Dermis microvascular lymphatic vessel endothelial cell (primary cell): ENCODE measurements at places on chromosomes 6 and 20. TPM values are rescaled to one million over a fixed set of nuclear protein-coding genes. Genes with fewer than 3 reads are reported as not detected.

LTB gene
- 6.4 and 11.8 TPM in 2 replicates for total RNA-seq

VEGFA gene
- total RNA-seq, result 4.5 and 6.7 TPM in 2 replicates

LPA gene
- total RNA-seq, result not detected in 2 replicates

GMEB2 gene
- total RNA-seq, result 6.3 and 9.4 TPM in 2 replicates

KCNB1 gene
- under 0.01 TPM in 1 of 2 replicates, not detected in the other for total RNA-seq

DEF6 gene
- total RNA-seq, result 0.51 and 0.63 TPM in 2 replicates

MLIP gene
- 1.3 and 2.6 TPM in 2 replicates for total RNA-seq

PRL gene
- total RNA-seq, result not detected in 2 replicates

DYNLT2 gene
- total RNA-seq, result 0.51 and 0.76 TPM in 2 replicates

RBM38 gene
- 13.9 and 16.7 TPM in 2 replicates for total RNA-seq

TP53INP2 gene
- 3.3 and 6.7 TPM in 2 replicates for total RNA-seq

IDH3B gene
- total RNA-seq, result 113 and 114 TPM in 2 replicates

C6orf58 gene
- total RNA-seq, result 0.13 and 0.26 TPM in 2 replicates

CCDC170 gene
- total RNA-seq, result under 0.01 TPM in 2 replicates

HCRTR2 gene
- not detected in 2 replicates for total RNA-seq

ID1 gene
- 576 and 901 TPM in 2 replicates for total RNA-seq

NKX2-2 gene
- total RNA-seq, result not detected in 2 replicates

NKAIN2 gene
- not detected in 2 replicates for total RNA-seq

HLA-DQB2 gene
- total RNA-seq, result not detected in 2 replicates

PLCB1 gene
- 10.9 and 13.1 TPM in 2 replicates for total RNA-seq

WASF1 gene
- total RNA-seq, result 6.8 and 9.5 TPM in 2 replicates

RHAG gene
- total RNA-seq, result not detected in 2 replicates

MUC21 gene
- not detected in 2 replicates for total RNA-seq

PACSIN1 gene
- not detected in 2 replicates for total RNA-seq

BHLHE23 gene
- total RNA-seq, result not detected in 2 replicates

DXO gene
- 6.4 and 8.0 TPM in 2 replicates for total RNA-seq

SLC4A11 gene
- total RNA-seq, result 6.9 and 26.0 TPM in 2 replicates
